ENCODE measurements at places on chromosomes 13 and 19.

DNA sequence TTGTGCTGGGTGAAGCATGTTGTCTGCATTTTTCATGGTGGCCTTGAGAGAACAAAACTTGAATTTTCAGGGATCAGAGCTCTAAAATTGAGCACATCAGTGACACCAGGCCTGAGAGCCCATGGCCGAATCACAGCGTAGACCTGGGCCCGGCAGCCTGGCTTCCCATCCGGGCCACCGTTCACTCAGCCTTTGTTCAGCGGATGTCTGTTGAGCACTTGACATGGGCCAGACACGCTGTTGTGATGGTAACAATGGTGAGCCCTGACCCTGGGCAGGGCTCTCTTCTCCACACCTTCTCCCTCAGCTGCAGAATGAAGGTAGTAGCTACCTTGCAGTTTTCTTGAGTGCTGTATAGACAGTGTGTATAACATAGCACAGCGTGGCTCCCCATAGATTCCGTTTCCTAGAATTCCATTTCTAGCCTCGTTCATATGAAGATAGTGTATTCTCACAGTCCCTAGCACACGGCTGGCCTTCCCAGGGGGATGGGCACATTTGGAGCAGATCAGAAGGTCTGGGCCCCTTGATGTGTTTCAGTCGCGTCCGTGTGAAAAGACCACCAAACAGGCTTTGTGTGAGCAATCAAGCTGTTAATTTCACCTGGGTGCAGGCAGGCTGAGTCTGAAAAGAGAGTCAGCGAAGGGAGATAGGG is 75.3 kb downstream of the RAB20 start:
- no peak for DNase-seq

GRCh38 chr13:66657165-66657881 is 572.8 kb downstream of the PCDH9 start:
- DNase-seq: peak; percentile 44

GRCh38 chr13:60448907-60449510 is 52.0 kb downstream of the TDRD3 start:
- no peak for DNase-seq

- DNase-seq: no peak
Measured at GRCh38 chr13:105035092-105035491, 1500.4 kb downstream of the EFNB2 start.

DNA sequence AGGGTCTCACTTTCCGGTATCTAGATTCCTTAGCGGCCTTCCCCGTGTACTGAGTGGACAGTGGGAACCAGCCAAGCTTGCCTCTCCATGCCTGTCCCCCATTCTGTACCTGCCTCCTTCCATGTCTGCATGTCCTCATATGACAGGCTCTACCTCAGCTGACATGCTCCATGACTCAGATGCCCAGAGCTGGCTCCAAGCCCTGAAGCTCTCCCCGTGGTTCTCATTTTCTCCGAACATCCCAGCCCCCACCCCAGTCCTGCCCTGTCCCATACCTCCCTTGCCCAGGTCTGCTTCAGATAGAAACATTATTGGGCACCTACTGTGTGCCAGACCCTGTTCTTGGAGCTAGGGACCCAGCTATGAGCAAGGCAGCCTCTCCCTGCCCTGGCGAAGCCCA is 17.1 kb upstream of the SHFL start:
- no peak for DNase-seq

GRCh38 chr19:40640744-40641143 is 39.6 kb downstream of the LTBP4 start:
- DNase-seq: no peak

DNA sequence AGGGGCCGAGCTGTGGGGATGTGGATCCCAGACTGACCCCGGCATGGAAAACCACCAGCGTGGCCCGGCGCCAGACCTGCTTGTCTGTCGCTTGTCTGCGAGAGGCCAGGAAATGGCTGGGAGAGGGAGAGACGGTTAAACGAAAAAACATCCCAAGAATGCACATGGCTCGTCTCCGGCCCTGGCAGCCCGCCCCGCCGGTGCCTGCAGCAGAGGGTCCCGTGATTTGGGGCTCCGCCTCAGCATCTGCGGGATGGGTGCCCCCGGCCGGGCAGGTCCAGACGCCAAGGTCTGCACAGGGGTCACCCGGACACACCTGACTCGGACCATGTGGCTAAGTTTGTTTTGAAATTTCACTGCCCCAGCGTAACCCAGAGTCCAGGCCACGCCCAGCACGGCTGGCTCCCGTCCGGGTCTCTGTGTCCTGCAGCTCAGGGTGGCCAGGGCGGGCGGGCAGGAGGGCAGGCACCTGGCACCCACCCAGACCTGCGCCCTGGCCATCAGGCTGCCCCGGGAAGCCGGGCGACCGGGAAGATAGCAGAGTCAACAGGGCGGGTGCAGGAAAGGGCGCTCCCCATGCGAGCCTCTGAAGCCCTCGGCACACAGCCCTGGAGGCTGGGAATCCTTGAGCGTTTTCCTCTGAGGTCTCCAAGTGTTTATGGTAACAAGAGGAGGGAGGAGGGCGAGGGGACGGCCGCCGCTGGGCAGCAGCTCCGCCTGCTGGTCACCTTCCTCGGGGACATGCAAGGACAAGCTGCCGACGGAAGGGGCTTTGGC is 103.2 kb downstream of the GADD45B start:
- peak; percentile 77 for DNase-seq

GRCh38 chr13:66965181-66965580 is 265.0 kb downstream of the PCDH9 start:
- no peak for DNase-seq

- DNase-seq: no peak
Measured at GRCh38 chr13:74820809-74821208, 661.2 kb downstream of the TBC1D4 start.

DNA sequence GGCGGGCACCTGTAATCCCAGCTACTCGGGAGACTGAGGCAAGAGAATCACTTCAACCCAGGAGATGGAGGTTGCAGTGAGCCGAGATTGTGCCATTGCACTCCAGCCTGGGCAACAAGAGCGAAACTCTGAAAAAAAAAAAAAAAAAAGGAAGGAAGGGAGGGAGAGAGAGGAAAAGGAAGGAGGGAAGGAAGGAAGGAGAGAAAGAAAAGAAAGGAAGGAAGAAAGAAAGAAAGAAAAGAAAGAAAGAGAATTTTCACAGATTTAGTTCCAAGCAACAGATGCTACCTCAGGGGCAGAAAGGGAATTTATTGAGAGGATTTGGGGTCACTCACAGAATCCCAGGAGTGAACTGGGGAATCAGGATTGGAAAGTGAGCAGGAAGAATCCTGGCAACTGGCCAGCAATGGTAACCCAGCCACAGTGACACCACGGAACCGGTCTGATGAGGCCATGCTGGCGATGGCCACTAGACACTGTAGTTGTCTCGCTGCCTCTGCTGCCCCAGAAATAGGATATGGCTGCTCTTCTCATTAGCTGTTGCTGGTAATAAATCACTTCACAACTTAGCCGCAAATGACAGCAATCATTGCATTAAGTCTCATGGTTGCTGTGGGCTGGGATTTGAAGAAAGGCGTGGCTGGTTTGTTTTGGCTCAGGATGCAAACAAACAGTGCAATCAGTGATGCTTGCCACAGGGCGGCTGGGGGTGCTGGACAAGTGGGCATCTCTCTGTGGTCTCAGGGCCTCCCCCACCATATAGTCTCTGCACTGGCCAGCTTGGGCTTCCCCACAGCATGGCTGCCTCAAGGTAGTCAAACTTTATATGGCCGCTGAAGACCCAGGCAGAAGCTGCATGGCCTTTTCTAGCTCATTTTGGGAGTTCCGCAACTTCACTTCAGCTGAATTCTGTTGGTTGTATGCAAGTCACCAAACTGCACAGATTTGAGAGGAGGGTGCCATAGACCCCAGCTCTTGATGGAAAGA is 5.2 kb upstream of the BCAM start:
- DNase-seq: no peak

- DNase-seq: no peak
Measured at GRCh38 chr13:113949546-113949945, 24.3 kb downstream of the C13orf46 start.

- no peak for DNase-seq
Measured at GRCh38 chr13:64289702-64290101, 2874.1 kb upstream of the PCDH20 start.

DNA sequence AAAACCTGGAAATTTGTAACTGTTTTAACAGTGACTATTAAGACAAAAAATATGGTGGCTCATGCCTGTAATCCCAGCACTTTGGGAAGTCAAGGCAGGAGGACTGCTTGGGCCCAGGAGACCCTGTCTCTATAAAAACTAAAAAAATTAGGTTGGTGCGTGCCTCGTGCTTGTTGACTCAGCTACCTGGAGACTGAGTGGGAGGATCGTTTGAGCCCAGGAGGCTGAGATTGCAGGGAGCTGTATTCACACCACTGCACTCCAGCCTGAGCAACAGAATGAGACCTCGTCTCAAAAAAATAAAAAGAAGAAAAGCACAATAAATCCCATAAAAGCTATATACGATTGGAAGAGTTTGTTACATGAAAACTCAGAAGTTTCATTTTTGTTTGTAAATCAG is 23.7 kb downstream of the KLF5 start:
- DNase-seq: no peak

- DNase-seq: no peak
Measured at GRCh38 chr19:4534836-4535658, at the start of gene PLIN5. PLIN5 (minus strand) TSS chr19:4535224; CDS start chr19:4534074, 1,150 bp downstream.

DNA sequence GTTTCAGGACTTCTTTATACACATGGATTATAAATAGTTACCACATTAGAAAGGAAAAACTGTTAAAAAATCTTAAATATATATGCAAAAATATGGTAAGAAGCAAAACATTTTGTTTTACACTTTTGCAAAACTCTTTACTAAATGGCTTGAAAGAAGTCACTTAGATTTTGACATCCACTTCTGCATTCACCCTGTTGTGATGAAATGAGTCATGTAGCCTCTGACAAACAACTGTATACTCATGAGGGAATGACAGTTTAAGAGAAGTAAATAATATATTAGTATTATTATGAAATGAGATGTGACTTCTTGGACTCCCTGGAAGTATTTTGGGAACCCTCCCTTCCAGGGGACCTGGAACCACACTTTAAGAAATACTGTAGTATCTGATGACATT is 275.6 kb downstream of the DACH1 start:
- DNase-seq: no peak

DNA sequence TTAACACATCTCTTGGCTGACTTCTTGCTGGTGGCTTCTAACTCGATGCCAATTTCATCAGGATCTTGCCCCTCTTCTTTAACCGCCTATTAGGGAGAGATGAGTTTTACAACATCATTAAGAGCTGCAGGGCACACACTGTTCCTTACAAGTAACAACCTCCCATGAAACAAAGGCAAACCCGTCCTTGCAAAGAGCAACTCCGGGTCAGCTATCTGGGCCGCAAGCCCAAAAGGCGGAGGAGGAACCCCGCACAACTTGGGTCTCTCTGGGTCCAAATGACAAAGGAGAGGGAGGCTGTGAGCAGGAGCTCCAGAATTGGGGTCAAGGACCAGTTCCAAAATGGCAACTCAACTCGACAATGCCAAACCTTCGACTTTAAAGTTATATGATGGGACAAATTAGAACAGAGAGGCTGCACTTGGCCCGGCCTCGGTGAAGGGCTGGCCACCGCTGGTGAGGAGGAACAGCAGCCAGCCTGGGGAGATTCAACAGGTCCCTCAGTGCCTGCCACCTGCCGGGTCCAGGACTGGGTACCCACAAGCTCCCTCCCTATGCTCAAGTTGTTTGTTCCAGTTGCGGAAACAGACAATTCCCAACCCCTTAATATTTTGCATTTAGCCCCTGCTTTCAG is 1.1 kb downstream of the SAFB2 start:
- no peak for DNase-seq

- no peak for DNase-seq
Measured at GRCh38 chr13:30845297-30846214, 60.5 kb upstream of the MEDAG start.

GRCh38 chr19:792306-792885 is 4.9 kb upstream of the PTBP1 start:
- no peak for DNase-seq

GRCh38 chr13:45242070-45242469 is 41.2 kb upstream of the KCTD4 start:
- no peak for DNase-seq

GRCh38 chr13:110641055-110642015 is 26.0 kb downstream of the NAXD start:
- DNase-seq: no peak

Measured in GOT3 (cell line).